GF-D8 (cell line): ENCODE measurements at places on chromosomes 3 and 15.

DNA sequence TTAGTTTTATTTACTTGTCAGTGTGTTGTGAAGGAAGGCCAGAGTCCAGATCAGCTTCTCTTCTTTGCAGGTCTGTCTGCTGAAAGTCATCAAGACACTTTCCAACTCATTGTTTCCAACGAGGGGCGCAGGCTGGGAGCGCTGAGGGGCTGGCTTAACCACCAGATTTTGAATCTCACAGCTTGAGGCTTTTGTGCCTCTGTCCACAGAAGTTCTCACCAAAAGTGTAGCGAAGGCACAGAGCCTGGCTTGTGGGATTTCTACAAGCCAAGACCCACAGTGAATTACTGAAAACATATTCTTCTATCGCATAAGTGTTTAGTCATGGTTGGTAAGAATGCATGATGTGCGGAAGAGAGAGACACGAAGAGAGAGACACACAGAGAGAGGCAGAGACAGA lies 35.2 kb downstream of the BHLHE40 start:
- no peak for DNase-seq

- DNase-seq = no peak
These were observed 6.9 kb upstream of the NME9 start for GRCh38 chr3:138336454-138336999.

GRCh38 chr15:43134157-43134635 lies 810 bp downstream of the TMEM62 start:
- no peak for DNase-seq

DNA sequence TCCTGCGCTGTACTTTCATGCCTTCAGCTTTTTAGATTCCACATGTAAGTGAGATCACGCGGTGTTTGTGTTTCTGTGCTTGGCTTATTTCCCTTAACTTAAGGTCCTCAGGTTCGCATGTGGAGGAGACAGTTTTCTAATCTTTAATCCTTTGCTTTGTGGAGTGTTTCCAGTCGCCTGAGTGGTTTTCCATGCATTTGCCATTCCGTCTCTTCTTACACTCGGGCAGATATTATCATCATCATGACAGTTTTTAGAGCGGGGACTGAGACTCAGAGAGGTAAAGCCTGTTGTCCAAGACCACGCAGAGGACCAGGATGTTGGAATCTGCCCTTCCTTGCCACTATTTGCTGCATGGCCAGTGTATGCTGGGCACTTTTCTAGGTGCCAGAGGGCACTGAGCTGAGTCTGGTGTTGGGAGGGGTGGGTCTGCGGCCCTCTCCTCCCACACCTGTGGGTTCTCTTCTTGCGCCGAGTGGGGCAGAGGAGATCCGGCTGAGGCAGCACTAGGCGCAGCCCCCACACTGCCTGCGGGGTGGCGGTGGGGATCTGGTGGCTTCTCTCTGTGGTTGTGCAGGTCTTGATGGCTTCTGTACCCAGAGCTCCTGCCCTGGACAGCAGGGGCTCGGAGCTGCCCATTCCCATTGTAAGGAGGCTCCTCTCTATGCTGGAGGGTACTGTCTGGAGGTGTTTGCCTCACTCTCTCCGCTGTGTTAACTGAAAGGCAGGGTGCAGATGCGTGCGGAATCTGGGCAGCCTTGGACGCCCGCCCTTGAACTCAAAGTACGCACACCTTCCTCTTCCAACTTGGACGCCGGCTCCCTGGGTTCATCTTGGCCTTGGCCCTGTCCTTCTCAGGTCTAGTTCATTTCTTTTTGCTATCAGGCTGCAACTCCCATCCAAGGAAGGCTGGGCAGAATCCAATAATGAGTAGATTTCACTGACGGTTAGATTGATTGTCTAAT lies 156.0 kb upstream of the RGMA start:
- no peak for DNase-seq

- no peak for DNase-seq
These were observed 7.7 kb downstream of the SLCO3A1 start for GRCh38 chr15:91861223-91861622.

DNA sequence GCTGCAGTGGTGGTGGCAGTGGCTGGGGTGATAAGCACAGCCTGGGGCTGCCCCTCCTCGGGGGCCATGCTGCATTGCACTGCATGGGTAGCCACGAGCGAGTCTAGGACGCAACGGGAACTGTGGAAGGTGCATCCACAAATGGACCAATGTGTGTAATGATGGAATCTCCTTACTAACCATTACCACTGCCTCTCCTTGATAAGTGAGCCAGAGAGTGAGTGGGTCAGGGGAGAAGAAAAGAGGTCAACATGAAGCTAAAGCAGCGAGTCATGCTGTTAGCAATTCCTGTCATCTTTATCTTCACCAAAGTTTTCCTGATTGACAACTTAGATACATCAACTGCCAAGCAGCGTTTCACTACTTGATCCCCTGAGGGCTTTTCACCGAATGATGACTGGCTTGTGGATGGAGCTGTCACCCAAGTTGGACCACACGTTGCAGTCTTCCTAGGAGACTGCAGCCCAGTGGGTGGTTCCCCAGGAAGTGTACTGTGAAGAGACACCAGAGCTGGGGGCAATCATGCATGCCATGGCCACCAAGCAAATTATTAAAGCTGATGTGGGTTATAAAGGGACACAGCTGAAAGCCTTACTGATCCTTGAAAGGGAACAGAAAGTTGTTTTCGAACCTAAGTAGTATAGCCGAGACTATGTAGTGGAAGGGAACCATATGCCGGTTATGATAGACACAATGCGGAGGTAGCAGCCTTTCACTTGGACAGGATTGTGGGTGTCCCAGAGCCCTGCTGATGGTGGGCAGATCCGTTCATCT lies 20.6 kb downstream of the SAMD7 start:
- no peak for DNase-seq

DNA sequence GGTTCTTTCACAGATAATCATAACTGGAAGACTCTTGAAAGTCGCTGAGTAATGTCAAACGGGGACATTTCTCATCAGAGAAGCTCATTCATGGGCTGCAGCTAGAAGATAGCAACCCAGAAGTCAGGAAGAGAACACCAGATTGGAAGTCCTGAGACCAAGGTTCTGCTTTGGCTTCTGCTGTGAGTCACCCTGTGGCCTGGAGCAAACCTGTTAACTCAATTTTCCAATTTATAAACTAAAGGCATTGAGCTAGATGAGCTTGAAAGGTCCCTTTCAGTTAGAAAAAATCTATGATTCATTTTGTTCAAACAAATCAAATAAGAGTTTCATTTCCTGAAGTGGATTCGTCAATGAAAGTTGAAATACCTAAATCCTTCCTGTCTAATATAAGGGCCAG lies 402.2 kb downstream of the EPHB1 start:
- no peak for DNase-seq

DNA sequence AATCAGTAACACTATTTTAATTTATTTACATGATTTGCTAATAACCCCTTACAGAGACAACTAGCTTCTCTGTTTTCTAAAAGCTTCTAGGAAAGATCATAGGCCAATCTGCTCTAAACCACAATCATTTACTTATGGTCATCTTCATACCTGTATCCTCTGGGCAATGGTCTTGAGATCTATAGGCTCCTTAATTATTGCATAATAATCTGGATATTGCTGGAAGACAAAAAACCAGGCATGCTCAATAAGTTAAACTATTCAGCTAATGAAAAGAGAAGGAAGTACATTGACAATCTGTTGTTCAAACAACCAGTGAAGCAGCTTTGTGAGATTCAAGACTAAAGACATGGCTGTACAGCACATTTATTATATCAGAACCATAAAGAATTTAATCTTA lies 34.1 kb downstream of the PBRM1 start:
- DNase-seq = no peak

DNA sequence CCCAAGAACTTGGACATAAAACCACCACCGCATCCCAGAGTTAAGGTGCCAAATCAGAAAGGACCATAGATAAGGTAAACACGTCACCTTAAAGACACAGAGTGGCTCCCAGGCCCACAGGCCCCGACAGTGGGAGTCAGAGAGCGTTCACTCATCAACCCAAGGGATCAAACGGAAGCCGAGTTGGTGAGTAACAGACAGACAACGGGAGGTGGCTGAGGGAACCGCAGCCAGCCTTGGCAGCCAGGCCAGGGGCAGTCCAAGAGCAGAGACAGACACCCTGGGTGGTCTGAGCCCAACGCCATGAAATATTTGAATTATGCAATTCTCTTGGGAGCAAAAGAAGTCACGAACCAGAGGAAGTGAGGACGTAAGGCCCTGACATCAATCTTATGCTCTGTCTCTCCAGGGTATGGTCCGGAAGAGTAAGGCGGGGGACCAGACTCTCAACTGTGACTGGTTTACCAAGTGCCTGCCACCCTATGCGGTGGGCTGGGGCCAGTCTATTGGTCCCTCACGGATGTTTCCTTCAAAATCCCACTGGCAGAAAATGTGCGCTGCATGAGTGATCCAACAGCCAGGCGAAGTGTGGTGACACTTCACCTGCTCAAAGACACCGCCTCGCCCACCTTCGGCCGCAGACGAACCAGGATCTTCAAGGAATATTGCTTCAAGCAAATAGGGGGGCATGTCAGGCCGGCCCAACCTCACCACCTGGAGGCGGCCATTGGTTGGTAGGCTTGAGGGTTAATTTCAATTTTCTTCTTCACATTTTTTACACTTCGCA lies 34.3 kb downstream of the TMEM44 start:
- DNase-seq = peak; percentile 69

DNA sequence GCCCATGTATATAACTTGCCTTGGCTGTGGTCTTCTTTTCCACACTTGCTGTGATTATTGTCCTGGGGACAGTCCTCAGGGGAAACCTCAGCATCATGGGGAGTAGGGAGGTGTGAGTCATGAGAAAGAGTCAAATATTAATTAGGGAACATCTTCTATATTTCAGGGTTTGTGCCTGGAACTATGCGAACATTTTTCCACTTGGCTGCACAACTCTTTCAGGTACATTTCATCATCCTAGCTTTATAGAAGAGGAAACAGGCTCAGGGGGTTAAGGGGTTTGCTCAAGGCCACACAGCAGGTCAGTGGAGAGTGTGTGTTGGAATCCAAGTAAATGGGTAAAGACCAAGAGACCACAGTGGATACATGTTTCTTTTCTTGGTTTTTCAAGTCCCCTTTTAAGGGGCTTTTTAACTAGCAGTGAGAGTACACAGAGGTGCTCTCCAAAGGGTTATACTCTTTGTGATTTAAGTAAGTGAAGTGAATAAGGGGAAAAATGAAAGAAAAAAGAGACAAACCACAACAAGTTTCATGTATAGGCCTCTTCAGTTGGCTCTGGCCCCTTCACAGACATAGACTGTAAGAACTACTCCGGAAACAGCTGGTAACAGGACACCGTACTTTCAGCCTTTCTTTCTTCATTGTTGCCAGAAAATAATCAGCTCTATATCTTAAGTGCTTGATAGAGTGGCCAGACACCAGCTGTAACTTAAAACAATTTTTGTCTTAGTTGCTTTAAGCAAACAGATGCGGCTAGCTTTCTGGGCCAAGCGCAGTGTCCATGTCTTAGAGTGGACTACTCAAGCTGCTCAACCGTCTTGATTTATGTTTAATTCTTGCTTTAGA lies 64.6 kb downstream of the EEFSEC start:
- peak; percentile 54 for DNase-seq

GRCh38 chr15:80173022-80173759 lies 20.4 kb downstream of the FAH start:
- DNase-seq = peak; percentile 16

- DNase-seq = no peak
These were observed 42.2 kb upstream of the NR2E3 start for GRCh38 chr15:71768184-71768583.

- DNase-seq = no peak
These were observed 26.2 kb upstream of the ZNF770 start for GRCh38 chr15:35014241-35014640.

GRCh38 chr3:46271209-46271745 lies 29.0 kb downstream of the CCR3 start:
- no peak for DNase-seq

- DNase-seq = no peak
These were observed 192.2 kb upstream of the THRB start for GRCh38 chr3:24686808-24687207.

DNA sequence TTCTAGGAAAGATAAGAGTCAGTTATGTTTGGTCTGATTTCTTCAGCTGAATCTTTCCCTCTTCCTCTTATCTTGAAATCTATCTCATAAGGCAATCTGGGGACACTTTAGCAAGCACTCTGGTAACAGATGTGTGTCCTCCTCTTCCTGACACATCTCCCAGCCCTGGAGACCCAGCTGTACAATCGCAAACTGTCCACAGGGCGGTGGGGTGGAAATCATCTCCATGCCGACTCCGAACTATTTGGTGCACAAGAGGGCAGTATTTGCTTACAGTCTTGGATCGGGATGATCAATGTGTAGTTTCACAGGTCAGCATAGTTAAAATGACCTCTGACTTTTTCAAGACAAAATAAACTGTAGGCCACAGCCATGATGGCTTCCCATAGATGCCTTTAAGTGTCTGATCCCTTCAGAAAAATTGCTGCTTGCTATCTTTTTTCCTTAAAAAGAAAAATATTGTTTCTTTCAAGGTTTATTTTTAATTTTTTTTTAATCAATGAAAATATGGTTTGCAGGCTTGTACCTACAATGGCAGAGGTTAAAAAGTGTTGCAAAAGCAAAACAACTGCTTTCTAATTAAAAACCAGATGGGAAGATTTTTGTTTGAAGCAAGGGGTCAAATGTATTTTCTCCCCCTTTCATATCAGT lies 17.7 kb downstream of the EEFSEC start:
- peak; percentile 97 for DNase-seq

DNA sequence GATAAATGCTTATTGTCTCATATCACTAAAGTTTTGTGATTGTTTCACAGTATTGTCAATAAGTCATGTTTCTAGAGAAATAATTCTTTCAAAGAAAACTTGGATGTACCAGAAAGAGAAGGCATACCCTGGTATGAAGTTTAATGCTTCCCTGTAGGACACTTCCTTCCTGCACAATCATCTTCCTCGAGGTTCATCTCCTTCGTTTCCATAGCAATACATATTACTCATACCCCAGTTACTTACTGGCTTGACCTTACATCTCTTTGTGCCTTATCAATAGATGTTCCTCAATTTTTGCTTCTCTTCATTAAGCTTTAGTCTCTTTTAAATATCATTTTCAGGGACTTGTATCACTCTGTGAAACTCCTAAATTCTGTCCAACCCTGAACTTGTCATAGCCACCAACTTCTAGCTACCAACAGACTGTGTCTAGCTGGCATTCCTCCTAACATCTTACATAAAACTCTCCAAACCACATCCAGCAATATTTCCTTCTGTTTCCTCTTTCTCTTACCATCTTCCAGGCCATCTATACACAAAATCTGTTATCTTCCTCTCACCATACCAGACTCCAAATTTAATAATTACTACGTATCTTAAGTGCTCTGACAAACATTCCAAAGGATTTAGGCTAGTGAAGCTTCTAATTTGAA lies 134.3 kb downstream of the GADL1 start:
- DNase-seq = no peak
